ENCODE measurements at places on chromosomes 13 and 19.

DNA sequence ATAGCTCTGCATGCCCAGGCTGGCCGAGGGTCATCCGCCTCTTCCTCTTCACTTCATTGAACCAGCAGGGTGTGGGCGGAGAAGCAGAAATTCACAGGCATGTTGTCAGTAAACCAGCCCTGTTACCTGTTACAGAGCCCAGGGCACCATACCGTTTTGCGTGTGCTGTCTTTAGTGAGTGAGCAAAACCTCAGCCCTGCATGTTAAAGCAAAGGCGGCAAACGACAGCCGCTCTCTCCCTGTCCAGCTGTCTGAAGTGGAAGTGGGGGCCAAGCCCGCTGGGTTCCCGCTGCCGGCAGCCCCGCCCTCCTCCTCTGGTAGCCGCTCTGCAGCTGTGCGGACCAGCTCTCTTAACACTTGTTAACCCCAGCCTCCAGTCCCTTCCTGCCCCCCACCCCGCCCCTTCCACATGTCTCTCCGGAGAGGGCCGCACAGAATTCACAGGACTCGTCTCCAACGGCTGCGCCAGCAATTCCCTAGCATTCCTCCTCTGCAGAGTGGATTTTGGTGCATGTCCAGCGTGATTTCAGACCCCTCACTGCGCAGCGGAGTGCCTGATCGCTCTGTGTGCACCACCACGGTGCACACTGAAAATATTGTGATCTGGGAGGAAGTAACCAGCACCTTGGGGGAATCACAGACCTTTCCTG is 12.7 kb downstream of the KLHL26 start:
- DNase-seq, result no peak

- no peak for DNase-seq
Observed at GRCh38 chr13:75061909-75062308, 420.1 kb downstream of the TBC1D4 start.

GRCh38 chr13:22154041-22154440 is 483.2 kb downstream of the FGF9 start:
- no peak for DNase-seq

DNA sequence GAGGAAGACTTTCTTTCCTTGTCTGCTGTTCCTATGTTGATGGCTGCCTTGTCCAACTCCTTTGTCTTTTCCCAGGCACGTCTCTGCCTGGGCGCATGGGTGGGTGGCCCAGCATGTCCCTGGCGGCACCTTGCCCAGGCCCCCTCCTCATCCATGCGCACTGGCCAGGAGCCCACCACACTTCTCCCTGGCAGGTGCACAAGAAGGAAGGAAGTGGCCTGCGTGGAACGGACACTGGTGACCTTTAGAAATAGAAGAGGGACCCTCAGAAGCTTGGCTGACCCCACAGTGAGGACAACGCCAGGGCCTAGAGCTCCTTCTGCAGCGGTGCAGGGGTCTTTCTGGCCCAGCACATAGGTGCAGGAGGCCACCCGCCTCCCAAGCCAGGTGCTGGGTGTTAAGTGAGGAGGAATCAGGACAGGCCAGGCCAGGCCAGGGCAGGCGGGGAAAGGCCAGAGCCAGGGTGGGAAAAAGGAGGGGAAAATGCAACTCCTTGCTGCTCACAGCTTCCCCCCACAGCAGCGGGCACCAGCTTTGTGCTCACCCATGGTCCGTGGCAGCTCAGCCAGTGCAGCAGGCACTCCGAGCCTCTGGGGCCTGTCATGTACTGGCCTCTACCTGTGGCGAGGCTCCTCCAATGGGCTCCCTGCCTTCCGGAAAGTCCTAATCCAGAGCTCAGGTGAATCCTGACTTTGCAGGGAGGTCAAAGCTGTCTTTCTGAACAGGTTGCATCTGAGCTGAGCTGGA is 104.0 kb downstream of the SOX1 start:
- no peak for DNase-seq

DNA sequence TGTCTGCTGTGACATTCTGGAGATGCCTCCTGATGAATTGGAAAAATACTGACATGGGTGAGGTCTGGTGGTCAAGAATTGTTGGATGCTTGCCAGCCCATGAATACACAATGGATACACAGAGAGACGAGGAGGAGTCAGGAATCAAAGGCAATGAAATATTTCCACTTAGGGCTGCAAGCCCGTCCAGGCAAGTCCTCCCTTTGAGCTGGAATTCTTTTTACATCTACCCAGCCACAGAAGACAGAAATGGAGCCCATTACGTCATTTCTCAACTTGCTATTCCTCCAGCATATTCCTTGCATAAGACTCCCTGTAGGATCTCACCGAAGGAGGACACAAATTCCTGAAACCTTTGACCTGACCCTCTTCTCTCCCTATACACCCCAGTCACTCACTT is 15.7 kb upstream of the IGFL4 start:
- no peak for DNase-seq

DNA sequence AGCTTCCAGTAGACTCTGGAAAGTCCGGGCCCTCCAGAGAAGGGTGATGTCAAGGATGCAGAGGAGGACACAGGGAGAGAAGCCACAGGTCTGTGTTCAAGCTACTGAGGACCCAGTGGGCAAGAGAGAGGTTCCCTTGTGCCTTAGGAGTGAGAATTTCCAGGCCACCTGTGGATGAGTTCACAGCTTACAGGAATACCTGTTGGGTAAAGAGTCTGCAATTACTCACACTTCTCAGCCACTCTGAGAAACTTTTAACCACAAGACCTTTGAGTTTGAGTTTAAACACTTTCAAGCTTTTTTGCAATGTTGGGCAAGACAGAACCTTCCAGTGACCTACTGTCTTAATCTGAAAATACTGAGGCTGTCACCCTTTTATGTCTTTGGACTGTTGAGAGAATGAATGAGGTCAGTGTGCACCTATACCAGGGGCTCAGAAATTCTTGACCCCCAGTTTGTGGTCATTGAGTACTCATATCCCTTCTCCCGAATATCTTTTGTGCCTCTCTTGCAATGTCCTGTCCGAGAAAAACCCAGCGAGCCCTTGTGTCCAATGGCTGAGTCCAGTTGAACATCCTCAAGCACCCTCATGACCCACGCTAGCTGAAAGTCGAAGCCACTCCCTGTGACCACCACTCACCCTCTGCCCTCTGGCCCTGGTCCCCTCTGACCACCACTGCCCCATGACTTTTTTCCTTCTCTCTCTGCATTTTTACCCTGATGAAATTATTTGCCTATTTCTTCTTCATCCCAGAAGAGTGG is 368.5 kb upstream of the ZNF507 start:
- no peak for DNase-seq

DNA sequence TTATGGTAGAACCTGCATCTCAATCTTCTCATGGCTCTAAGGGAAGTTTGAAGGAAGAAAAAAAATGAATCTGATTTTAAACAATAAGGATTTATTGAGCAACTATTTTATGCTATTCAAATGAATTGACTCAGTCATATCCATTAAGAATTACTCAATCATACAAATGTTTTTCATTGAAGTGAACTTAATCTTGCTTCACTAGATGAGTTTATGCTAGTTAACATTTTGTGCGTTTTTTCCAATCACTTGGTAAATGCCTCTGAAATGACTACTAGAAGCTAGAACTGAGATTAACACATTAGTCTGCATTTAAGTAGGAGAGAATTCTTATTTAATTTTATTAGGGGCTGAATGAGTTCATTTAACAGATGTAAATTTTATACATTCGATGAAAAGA is 25.2 kb downstream of the RXFP2 start:
- DNase-seq, result no peak

GRCh38 chr19:12737835-12738351 is 596 bp downstream of the GET3 start:
- DNase-seq, result no peak

- no peak for DNase-seq
Observed at GRCh38 chr13:47650209-47650608, 350.9 kb downstream of the SUCLA2 start.

DNA sequence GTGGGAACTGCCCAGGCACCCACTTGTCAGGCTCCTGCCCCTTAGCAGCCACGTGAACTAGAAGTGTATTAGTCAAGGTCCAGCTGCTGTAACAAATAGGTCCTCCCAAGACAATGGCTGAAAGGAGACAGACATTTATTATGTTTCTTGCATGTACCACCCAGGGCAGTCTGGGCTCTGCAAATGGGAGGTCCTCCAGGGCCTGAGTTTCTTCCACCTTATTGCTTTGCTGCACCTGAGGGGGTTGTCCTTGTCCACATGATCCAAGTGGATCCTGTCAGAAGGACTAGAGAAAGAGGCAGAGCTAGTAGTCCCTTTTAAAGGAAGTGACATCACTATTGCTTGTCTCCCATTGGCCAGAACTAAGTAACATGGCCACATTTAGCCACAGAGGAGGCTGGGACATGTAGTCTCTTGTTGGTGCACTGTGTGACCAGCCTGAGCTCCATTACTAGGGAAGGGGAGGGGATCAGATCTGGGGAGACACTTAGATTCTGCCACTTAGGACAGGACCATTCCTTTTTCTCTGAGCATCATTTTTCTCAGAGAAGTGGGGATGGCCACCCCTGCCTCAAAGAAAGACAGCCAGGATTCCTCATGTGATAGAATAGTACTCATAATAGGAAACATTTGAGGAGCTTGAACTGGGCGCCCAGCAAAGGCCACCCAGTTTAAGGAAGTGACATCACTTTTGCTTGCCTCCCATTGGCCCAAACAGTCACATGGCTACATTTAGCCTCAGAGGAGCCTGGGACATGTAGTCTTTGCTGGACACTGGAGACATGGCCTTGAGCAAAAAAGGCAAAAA is 15.1 kb downstream of the CC2D1A start:
- no peak for DNase-seq

- no peak for DNase-seq
Observed at GRCh38 chr19:36032251-36033104, at the start of gene CLIP3. Gene CLIP3, minus strand, starts transcription at chr19:36032873. Its CDS starts 516 bp downstream, at chr19:36032357.

GRCh38 chr13:106484084-106484483 is 51.4 kb downstream of the EFNB2 start:
- no peak for DNase-seq

DNA sequence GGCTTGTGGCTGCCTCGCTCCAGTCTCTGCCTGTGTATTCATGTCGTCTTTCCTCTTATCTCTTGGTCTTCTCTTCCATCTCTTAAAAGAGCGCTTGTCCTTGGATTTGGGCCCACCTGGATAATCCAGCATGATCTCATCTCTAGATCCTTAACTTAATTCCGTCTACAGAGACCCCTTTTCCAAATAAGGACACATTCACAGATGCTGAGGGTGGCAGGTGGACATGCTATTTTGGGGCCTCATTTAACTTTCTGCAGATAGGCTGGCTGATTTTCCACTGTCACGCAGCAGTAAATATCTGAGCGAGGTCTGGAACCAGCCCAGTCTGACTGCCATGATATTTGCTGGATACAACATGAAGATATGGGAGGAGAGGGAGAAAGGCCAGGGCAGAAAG is 41.5 kb upstream of the TSHZ3 start:
- DNase-seq, result no peak

GRCh38 chr13:76852986-76853385 is 33.2 kb downstream of the KCTD12 start:
- no peak for DNase-seq

DNA sequence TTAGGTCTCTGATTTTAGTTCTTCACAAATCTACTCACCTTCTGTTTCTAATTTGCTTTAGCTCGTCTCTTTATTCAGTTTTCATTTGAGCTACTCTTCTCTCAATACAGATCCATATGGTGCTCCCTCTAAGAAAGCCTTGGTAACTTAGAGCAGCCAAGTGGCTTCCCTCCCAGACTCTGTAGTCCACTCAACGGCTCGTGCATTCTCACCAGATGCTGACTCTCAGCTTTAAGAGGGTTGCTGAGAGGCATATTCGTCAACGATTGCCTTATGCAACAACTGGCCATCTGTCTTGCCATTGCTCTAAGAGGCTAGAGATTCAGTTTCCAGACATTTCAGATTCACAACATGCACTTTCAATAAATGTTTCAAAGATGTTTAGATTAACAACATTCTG is 785.8 kb upstream of the SLC10A2 start:
- DNase-seq, result no peak

DNA sequence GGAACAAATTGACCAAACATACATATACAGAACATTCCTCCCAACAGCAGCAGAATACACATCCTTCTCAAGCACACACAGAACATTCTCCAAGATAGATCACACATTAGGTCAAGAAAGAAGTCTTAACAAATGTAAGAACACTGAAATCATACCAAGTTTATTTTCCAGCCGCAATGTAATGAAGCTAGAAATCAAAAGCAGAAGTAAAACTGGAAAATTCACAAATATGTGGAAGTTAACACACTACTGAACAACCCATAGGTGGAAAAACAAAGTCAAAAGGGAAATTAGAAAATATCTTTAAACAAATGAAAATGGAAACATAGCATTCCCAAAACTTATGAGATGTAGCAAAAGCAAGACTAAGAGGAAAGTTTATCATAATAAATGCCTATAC is 692.6 kb downstream of the DIAPH3 start:
- DNase-seq, result no peak

- DNase-seq, result no peak
Observed at GRCh38 chr13:48585456-48585840, 52.6 kb upstream of the RCBTB2 start.

DNA sequence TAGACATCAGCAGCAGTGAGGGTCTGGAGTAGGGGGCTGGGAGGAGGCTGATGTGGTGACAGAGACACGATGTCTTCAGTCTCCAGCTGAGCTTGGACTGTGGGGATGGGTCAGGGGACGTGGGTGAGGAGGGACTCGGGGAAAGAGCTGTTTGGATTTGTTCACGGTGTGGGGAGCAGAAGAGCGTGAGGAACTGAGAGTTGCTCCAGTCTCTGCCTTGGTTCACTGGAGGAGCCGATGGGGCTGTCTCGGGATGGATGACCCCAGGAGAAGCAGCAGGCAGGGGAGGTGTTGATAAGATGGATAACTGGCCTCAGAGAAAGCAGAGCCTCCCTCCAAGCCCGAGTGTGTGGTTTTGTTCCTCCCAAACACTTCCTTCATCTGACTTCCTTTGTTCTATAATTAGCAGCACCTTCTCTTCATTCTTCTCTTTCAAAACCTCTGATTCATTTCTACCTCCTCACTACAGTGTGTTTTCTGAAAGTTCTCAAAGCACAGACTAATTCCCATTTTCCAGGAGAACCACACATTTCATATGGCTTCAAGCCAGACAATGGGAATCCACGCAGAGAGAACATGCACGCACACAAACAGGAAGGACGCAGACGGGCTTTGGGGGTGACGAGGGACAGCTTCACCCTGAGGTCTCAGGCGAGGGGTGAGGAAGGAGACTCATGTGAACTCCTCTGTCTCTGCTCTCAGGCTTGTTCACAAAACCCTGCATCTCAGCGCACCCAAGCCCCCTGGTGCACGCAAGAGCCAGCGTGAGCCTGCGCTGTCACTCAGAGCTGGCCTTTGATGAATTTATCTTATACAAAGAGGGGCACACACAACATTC is 18.6 kb downstream of the LAIR2 start:
- DNase-seq, result no peak

- DNase-seq, result no peak
Observed at GRCh38 chr13:79126706-79127105, 279.3 kb downstream of the RBM26 start.

- DNase-seq, result no peak
Observed at GRCh38 chr19:3983936-3984583, 1.2 kb downstream of the EEF2 start.

- no peak for DNase-seq
Observed at GRCh38 chr19:4816202-4816949, 15.1 kb downstream of the TICAM1 start.

All from stimulated activated CD8-positive, alpha-beta memory T cell treated with anti-CD3 and anti-CD28 coated beads, Interleukin-4, amount 100 ng/mL, for 1 hour (primary cell).